ENCODE measurements at places on chromosomes 12 and 14.

DNA sequence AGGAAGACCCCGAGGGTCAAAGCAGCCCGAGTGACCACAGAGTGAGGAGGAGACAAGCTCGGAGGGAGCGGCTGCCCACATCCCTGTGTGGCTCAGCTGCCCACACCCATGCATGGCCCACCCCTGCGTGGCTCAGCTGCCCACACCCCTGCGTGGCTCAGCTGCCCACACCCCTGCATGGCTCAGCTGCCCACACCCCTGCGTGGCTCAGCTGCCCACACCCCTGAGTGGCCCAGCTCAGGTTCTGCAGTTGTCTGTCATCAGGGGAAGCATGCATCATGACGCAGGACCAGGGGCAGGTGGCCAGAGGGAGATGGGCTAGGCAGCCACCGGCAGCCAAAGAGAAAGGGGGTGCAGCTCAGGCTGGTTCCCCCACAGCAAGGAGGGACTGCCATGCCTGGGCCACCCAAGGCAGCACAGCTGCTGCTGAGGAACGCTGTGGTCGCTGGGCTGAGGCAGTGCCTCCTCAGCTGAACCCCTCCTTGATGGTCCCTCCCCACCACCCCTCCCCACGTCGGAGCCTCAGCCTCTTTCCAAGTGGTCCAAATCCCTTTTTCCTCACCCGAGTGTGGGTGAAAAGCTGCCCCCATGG is 33.3 kb upstream of the NUDT14 start:
- DNase-seq, result no peak

DNA sequence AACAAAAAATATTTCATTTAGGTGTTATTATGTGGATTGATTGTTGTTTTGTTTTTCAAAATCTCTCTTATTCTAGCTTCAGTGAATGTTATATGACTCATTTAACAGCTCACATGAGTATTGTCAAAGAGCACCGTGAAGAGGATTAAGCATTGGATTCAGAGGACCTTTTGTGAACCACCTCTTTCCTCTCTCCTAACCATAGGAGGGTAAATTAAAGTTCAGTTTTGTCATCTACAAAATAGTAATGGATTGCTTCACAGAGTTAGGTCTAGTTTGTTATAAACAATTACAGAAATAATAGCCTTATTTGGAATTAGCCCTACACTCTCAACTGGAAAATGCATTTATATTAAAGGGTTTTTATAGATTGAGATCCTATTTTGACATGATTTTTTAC is 962 bp upstream of the KERA start:
- no peak for DNase-seq

DNA sequence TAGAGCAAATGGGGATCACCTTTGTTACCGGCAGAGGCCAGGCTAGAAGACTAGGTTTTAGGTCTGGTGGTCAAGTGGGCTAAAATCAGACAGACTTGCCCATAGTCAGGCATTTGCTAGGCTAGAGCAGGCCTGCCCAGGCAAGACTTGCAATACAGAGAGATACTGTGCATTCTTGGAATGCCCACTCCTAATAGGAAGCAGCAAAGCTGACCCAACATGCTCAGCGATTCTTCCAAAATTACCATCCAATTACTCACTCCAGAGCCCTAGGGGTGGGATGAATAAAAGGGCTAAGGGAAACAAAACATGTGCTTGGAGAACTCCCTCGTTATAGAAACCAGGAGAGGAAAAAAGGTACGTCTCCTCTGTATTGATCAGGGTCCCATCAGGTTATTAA is 187.8 kb upstream of the AMIGO2 start:
- no peak for DNase-seq

- no peak for DNase-seq
Observed at GRCh38 chr14:92780444-92781232, 13.5 kb upstream of the GOLGA5 start.

GRCh38 chr12:67077617-67078016 is 191.5 kb upstream of the CAND1 start:
- DNase-seq, result no peak

- no peak for DNase-seq
Observed at GRCh38 chr12:63940310-63941005, 96.0 kb downstream of the SRGAP1 start.

DNA sequence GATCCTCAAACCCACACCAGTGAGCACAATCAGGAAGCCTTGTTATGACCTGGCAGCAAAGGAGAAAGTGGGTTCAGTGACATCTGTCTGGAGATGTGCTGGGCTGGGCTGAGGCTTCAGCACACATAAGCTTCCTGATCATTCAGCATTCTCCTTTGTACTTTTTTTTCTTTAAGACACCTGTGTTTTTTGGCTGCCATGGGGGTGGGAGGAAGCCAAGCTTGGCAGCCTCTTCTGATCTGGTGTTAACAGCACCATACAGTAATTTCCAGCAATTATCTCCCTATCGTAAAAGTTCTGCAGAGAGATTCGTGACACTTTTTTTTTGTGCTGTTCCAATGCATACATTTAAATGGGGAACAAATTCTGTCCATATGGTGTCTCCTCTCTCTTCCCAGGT is 38.9 kb upstream of the RASSF3 start:
- no peak for DNase-seq

DNA sequence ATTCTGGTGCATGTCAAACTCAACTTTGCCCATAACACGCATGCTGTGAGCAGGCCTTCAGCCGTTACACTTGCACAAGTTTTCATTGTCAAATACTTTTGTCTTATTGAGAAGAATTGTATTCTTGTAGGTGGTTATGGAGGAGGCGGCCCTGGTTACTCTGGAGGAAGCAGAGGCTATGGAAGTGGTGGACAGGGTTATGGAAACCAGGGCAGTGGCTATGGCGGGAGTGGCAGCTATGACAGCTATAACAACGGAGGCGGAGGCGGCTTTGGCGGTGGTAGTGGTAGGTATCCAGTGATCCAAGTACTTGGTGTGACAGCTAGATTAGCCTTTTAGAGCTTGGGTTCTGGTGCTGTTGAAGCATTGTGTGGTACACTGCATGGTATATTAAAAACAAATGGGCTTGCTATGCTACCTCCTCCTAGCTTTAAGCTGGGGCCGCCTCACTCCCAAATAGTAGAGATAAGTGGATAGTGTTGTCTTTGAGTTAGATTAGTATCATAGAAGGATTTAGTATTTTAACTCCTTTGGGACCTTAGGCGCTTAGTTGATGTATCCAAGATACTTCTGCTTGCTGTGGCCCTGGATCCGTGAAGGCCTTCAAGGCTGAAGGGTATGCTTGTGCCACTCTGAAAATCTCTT is 2.5 kb downstream of the HNRNPA1 start:
- no peak for DNase-seq

- DNase-seq, result no peak
Observed at GRCh38 chr14:98834119-98834518, 437.9 kb downstream of the BCL11B start.

GRCh38 chr14:34099635-34100034 is 148.8 kb upstream of the EGLN3 start:
- no peak for DNase-seq

- DNase-seq, result no peak
Observed at GRCh38 chr12:75831402-75831801, 200.2 kb downstream of the PHLDA1 start.

GRCh38 chr14:56211084-56211483 is 92.9 kb downstream of the PELI2 start:
- DNase-seq, result no peak

GRCh38 chr14:71348394-71348793 is 441.1 kb downstream of the PCNX1 start:
- no peak for DNase-seq

DNA sequence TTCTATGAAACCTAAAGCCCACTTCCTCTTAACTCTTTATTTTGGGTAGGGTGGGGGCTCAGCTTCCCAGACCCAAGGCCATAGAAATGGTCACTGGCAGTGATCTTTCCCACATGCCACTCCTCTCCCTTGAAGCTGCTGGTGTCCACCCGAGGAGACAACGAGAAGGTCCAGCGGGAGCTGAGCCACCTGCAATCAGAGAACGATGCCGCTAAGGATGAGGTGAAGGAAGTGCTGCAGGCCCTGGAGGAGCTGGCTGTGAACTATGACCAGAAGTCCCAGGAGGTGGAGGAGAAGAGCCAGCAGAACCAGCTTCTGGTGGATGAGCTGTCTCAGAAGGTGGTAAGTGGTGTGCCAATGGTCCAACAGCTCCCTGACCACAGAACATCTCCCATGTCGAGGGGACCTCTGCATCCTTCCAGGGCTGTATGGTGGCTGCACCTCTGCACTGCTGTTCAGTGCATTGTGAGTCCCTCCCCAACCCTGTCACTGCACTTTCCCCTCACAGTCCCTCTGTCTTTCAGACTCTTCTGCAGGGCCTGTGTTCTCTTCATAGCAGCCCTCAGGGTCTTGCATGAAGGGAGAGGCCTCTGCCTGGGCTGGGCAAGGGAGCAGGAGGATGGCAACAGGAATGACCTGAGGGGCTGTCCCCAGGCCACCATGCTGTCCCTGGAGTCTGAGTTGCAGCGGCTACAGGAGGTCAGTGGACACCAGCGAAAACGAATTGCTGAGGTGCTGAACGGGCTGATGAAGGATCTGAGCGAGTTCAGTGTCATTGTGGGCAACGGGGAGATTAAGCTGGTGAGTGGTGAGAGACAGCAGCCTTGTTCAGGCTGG is 18.8 kb upstream of the PIP4K2C start:
- no peak for DNase-seq

Data from AG04449 (cell line).